ENCODE measurements at places on chromosomes 2 and 18.

GRCh38 chr2:85790032-85790431, 36.2 kb downstream of the ATOH8 start:
- DNase-seq: no peak

DNA sequence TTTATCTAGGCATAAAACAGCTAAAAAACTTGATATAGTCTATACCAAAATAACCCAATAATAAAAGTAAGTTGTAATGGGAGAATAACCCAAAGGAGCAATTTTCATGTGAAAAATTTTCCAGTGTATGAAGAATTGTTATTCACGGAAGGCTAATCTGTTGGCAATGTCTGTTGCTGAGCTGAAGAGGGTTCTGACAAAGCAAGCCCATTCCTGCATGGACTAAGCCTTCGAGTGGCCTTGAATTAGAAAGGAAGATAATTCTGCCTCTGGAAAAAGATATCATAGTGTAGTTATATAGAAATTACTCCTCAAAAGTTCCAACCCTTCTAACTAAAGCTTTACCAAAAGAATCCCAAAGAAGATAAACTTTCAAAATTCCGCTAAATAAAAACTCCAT, 101.5 kb downstream of the MAP2 start:
- DNase-seq: no peak

- DNase-seq: no peak
Measured at GRCh38 chr2:235859651-235860050, 308.5 kb downstream of the GBX2 start.

- DNase-seq: no peak
Measured at GRCh38 chr18:41466436-41467160, 488.4 kb upstream of the PIK3C3 start.

GRCh38 chr2:67255933-67256615, 141.1 kb upstream of the ETAA1 start:
- no peak for DNase-seq

DNA sequence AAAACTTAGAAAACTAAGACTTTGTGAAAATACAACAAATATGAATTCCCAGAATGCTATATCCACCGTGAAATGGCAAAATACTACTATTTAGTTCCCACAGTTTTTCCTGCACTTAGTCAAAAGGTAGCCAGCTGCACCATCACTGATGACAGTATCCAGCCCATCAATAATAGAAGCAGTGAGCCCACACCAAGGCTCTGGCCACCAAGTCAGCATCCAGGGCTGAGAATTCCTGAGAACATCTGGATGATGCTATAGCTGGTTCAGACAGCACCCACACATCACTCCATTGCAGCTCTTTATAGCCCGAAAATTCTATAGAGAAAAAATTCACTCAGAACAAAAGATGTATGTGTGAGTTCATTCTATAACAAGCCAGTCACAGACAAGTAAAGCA, 159.1 kb upstream of the SPATS2L start:
- no peak for DNase-seq

- DNase-seq: no peak
Measured at GRCh38 chr2:8365331-8365910, 316.4 kb upstream of the ID2 start.
